ENCODE measurements at places on chromosomes 1 and 21.

GRCh38 chr1:86052948-86053698 lies 103.4 kb downstream of the COL24A1 start:
- DNase-seq: no peak

GRCh38 chr1:171655746-171656116 lies 3.2 kb upstream of the MYOC start:
- DNase-seq: no peak

- no peak for DNase-seq
These were observed 74.6 kb upstream of the CSF3R start for GRCh38 chr1:36557041-36558000.

DNA sequence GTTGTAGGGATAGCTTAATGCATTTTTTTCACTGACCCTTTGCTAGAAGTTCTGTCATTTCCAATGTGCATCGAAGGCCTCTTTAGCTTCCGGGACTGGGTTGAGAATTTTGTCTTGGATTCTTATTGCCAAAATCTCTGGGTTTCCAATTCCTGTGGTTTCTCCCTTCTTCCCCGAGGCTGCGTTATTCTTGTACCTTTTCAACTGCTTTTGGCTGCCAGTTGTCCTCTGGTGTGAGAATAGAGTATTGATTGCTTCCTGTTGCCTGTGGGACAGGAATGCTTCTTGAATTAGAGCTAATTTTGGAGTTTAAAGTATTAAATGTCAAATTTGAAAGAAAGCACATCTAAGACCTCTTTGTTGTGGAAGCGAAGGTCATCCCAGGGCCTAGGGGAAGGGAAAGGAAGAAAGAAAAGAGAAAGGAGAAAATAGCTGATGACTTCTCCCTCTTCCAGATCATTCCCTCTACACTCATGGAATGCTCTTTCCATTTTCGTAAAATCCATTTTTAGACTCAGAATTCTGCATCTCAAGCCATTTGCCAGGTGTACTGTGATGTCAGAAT lies 21.1 kb downstream of the HUNK start:
- DNase-seq: no peak

DNA sequence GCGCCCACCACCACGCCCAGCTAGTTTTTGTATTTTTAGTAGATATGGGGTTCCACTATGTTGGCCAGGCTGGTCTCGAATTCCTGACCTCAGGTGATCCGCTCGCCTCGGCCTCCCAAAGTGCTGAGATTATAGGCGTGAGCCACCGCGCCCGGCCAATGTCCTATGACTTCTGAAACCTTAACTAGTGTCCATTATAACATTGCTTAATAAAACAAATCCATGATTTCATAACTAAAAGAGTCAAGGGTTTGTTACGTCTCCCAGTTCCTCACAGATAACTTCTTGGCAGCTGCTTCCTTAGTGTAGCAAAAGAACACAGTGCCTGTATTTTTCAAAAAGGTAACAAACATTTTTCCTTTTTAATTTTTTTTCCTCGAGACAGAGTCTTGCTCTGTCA lies 53.6 kb downstream of the FBXO42 start:
- no peak for DNase-seq

DNA sequence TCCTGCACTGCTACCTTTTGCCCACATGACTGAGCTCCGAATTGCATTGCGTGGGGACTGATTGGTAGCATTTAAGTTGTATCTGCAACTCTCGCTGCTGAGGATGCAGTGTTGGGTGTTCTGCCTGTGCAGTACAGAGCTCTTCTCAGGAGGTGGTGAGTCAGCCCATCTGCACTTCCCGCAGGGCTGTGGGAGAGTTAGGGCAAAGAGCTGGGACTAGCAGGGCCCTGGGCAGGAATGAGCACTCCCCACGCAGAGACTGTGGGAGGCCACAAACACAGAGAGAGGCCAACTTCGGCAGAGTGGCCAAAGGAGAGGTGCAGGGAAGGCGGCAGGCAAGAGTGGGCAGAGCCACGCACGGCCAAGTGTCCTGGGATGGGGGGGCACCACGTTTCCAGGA lies 244.7 kb downstream of the SIPA1L2 start:
- DNase-seq: no peak

GRCh38 chr1:170226767-170227166 lies 81.0 kb downstream of the NTMT2 start:
- no peak for DNase-seq

GRCh38 chr1:42239555-42239954 lies 75.0 kb upstream of the GUCA2A start:
- no peak for DNase-seq

- DNase-seq: no peak
These were observed 3.4 kb downstream of the KRTAP23-1 start for GRCh38 chr21:30345014-30345413.

- no peak for DNase-seq
These were observed 302.5 kb downstream of the NEGR1 start for GRCh38 chr1:71979882-71980281.

DNA sequence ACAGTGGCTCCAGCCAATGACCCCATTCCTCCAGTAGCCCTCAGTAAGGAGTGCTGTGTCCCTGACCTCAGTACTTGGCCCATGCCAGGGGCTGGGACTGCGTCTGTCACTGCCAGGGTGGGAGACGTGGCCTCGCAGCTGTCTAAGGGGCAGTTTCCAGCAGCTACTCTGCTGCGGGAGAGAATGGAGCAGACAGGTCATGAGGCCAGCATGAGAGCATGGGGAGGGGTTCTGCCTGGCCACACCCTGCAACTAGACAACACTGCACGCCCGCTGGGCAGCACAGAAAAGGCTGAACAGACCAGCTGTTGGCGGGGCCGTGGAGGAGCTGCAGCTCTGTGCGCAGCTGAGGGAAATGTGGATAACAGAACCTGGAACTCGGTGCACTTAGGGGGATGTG lies 91.6 kb upstream of the COL6A1 start:
- DNase-seq: no peak

GRCh38 chr21:28789523-28789922 lies 203.2 kb downstream of the LTN1 start:
- no peak for DNase-seq

GRCh38 chr1:55593298-55593697 lies 378.1 kb upstream of the USP24 start:
- DNase-seq: no peak

- no peak for DNase-seq
These were observed 795 bp downstream of the NGF start for GRCh38 chr1:115337276-115337632.

Measured in stimulated activated CD8-positive, alpha-beta memory T cell treated with anti-CD3 and anti-CD28 coated beads, Interleukin-4, amount 100 ng/mL, for 4 hours (primary cell).